Lower lobe of right lung (tissue), 2 donors: ENCODE measurements at places on chromosomes 7 and 10.

- no peak for DNase-seq
These were observed 83.3 kb downstream of the ELMO1 start for GRCh38 chr7:37365405-37365804.

GRCh38 chr10:18233775-18234174 is 93.6 kb downstream of the CACNB2 start:
- no peak for DNase-seq

DNA sequence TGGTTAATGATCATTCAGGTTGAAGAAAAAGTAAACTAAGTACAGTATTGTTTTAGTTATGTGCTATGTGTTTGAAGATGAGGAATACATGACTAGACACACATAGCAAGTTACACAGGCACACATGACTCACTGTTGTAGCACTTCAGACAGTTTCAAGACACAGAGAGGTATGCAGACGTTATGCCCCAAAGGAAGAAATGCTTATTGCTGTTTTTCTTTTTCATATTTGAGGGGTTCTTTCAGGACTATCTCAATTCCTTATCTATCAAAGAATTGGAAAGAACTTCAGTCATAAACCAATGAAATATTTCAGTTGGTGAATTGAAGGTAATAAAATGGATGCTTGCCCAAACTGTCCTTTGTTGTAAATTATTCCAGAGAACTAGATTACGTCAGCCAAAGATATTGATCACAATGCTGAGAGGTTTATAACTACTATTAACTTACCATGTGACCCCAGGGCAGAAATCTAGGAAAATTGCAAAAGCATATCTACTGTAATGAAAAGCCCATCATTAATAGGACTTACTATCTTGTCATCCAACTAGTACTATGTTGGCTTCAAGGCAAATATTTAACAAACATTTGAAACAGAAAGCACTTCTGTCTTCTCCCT is 61.2 kb upstream of the CAPZA2 start:
- DNase-seq, result no peak

DNA sequence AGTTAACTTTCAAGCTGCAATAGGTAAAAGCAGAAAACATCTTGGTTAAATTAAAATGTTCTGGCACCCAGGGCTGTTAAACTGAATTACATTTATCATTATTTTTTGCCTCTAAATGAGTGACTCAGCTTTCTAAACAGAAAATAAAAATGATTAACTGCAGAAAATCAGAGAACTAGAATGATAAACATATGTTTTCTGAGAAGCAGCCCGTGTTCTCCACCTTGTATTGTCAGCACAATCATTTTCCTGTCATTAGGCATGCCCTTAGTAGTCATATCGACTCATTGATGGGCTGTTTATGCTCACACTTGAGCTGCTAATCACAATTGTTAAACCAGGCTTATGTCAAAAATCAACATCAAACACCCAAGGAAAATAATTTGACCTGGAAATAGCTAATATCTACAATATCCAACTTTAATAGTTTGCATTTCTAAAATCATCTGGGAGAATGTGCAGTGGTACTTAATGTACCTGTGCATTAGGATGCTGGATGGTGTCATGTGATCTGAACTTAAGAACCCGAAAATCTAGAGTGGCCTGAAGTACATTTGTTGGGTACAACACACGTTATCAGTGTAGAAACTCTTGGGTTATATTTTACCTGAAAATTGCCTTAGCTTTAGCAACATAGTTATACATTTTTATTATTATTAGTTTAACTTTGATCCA is 2.3 kb downstream of the MDFIC start:
- DNase-seq, result no peak

GRCh38 chr7:100465702-100466311 is 1.7 kb upstream of the SPACDR start:
- DNase-seq, result peak; percentile 80

DNA sequence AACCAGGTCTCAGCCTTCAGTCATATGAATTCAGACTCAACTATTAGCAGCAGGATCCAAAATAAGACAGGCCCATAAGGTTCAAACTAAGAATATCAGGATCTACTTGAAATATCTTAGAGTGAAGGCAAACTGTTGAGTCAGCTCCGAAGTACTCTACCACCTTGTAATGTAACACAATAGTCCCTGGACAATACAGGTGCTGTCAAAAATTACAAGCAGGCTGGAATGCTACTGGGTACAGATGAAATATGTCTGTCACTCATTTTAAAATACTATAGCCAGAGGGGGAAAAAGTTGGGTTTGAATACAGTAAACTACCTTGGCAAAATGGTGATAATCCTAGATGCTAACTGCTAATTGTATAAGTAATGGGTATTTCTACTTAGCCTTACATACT is 6.8 kb downstream of the PAXIP1 start:
- no peak for DNase-seq

- no peak for DNase-seq
These were observed 987.3 kb downstream of the CCSER2 start for GRCh38 chr10:85315657-85316056.

GRCh38 chr7:139544645-139545044 is 21.2 kb downstream of the CLEC2L start:
- no peak for DNase-seq

DNA sequence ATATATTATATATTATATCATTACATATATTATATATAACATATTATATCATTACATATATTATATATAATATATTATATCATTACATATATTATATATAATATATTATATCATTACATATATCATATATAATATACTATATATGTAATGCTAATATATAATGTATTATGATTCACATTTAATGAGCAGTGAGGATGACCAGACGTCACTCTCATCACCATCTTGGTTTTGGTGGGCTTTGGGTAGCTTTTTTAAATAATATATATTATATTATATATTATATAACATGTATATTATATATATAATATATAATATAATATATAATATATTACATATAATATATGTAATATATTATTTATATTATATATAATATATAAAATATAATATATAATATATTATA is 1189.4 kb upstream of the AUTS2 start:
- no peak for DNase-seq

DNA sequence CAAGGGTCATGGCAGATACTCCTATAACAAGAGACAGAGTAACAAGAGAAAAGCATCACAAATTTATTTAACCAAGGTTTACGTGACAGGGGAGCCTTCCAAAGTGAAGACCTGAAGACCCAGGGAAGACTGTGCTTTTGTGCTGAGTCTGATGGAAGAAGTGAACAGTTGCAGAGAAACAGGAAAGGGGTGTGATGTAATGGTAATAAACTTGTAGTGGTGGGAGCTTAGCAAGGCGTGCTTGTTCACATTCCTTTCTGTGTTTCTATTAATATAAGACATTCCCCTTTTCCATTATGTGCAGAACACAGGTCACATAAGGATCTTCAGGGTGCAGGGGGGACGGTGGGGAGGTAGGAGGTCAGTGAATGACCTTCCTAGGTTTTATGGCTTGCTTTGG is 25.5 kb upstream of the C10orf67 start:
- no peak for DNase-seq

DNA sequence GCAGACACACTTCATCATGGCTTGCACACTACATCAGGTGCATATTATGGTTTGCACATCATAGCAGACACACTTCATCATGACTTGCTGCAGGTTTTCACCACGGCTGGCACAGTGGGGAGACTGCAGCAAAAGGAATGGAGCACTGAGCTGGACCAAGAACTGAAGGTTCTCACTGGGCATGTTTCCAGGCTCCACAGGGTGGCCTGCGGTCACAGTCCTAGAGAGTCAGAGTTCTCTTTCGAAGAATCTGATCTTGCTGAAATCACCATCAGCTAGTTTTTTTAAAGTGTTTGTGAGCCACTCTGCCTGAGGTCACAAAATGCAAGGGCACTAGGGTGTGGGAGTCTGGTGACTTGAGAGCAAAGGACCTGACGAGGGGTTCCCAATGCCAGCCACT is 140.4 kb upstream of the NPY start:
- no peak for DNase-seq

GRCh38 chr10:118017071-118017740 is 29.5 kb downstream of the RAB11FIP2 start:
- DNase-seq, result no peak

DNA sequence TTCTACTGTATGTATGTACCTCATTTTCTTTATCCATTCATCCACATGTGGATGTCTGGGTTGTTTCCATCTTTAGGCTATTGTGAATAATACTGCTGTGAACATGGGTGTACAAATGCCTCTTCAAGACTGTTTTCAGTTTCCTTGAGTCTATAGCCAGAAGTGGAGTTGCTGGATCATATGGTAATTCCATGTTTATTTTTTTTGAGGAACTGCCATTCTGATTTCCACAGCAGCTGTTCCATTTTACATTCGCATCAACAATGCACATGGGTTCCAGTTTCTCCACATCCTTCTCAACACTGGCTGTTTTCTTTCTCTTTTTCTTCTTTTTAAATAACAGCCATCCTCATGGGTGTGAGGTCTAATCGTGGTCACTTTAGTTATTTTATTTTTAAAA is 69.9 kb upstream of the CTBP2 start:
- DNase-seq, result no peak

DNA sequence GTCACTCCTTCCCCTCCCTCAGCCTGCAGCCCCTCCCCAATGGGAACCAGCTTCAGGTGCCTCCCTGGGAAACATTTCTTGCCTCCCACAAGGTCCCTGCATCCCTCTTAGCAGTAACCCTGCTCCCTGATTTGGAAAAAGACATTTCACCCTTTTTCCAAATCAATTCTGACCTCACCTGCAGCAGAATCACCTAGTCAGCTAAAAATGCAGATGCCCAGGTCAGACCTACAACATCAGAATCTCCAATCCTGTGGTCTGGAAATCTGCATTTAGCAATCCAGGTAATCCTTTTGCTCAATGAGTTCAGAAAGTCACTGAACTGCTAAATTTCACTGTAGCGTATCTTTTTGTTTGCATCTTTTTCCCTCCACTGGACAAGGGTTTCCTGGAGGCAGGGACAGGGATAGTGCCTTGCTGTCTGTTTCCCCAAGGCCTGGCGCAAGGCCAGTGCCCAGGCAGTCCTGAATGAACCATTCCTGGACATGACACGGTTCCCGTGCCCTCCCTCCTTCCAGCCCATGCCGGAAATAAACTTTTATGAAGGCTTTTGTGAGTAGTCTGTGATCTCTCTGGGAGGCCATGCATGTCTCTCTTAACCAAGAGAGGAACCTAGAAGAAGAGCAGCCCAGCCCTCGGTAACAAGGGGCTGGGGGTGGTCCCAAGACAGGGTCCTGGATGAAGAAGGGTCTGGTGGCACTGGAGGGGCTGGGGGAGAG is 44.0 kb downstream of the COL13A1 start:
- DNase-seq, result no peak

DNA sequence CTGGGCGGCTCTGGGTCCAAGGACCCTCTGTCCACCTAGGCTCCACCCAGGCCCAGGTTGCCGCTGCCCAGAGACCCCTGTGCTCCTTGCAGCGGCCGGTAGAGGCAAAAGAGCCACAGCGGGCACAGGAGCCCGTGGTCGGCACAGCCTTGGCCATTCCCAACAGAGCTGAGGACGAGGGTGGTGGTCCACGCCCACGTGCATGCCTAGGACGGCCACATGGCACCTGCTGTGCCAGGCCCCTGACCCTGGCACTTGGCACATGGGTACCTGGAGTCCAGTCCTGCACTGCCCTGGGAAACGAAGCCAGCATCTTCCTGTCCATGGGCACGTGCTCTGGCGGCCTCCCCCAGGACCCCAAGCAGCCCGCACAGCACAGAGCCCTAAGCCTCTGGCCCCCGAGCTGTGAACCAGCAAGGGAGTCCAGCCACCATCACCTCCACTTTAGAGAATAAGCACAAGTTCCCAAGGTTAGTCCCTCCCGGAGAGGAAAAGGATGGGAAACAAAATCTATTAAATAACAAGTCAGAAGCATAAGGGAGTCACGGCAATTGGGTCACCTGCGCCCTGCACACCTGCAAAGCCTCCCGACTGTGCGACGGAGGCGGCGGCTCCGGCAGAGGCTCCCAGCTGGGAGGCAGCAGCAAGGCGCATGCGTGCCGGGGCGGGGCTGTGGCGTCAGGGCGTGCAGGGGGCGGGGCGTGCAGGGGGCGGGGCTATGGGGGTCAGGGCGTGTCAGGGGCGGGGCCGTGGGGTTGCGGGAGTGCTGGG is 59.1 kb downstream of the STK32C start:
- no peak for DNase-seq

- no peak for DNase-seq
These were observed 178.7 kb downstream of the DNAJB6 start for GRCh38 chr7:157515342-157516041.

GRCh38 chr7:72219500-72219899 is 192.6 kb downstream of the CALN1 start:
- no peak for DNase-seq

DNA sequence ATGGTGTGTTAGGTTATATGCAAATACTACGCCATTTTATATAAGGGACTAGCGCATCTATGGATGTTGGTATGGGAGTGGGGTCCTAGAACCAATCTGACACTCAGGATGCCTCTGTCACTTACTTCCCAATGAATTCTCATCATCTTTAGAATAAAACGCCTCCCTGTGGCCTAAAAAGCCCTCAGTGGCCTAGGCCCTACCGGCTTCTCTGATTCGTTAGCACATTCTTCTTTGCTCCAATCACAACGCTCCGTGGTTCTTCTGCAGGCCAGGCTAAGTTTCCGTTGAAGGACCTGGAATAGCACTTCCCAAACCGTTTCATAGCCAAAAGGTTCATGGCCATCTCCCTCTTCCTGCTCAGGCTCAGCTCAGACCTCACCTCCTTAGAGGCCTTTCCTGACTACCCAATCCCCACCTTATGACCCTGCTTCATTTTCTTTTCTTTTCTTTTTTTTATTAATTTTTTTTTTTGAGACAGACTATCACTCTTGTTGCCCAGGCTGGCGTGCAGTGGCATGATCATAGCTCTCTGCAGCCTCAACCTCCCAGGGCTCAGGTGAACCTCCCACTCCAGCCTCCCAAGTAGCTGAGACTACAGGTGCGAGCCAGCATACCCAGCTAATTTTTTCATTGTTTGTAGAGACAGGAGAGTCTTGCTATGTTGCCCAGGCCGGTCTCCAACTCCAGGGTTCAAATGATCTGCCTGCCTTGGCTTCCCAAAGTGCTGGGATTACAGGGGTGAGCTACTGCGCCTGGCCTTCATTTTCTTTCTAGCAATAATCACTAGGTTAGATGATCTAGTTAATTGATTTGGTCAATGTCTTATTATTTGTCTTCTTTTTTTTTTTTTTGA is 24.5 kb upstream of the YWHAG start:
- no peak for DNase-seq

GRCh38 chr10:110358869-110359629 is 54.3 kb upstream of the SMNDC1 start:
- no peak for DNase-seq

- DNase-seq, result no peak
These were observed 41.2 kb downstream of the FGFR2 start for GRCh38 chr10:121556918-121557573.

GRCh38 chr10:12748186-12748585 is 253.3 kb downstream of the CCDC3 start:
- no peak for DNase-seq
